ENCODE measurements at places on chromosomes 16 and 17. TPM values are rescaled to one million over a fixed set of nuclear protein-coding genes. Genes with fewer than 3 reads are reported as not detected.

GRCh38 chr17:38743556-38744171, 4.5 kb downstream of the PCGF2 start:
- no peak for DNase-seq

KRTAP3-1 gene
- polyA plus RNA-seq: not detected

DNA sequence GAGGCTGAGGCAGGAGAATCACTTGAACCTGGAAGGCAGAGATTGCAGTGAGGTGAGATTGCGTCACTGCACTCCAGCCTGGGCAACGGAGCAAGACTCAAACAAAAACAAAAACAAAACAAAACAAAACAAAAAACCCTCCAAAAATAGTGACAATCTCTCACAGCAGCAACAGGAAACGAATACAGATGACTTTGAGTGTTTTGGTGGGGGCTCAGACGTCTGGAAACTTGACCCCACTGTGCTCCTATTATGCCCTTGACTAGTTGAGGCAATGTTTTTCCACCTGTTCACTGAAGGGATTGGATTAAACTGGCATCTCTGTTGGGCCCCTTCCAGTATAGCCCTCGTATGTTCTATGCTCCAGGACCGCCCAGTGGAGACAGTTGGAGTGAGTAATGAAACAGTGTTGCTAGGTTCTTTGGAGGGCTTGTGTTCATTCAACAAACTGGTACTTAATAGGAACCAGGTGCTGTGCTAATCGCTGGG, 167.0 kb downstream of the UTP18 start:
- no peak for DNase-seq

PLA2G10 gene
- polyA plus RNA-seq: not detected
